CD4-positive, alpha-beta memory T cell (primary cell): ENCODE measurements at places on chromosomes 13 and 19. TPM values are rescaled to one million over a fixed set of nuclear protein-coding genes. Genes with fewer than 3 reads are reported as not detected.
A peak's percentile ranks its signal among the peaks of the same experiment; 100 is the strongest.

The CEACAM8 gene
- total RNA-seq: not detected

The ZNF490 gene
- 11.8 TPM for total RNA-seq

GRCh38 chr19:1377965-1378785 lies 5.5 kb upstream of the NDUFS7 start:
- no peak overlapping the region for H3K4me3 ChIP-seq
- H3K36me3 ChIP-seq: no peaks in the 10 kb centered on the region
- H3K27me3 ChIP-seq: no peaks in the 10 kb centered on the region
- H3K27ac ChIP-seq: no peak overlapping the region
- H3K4me1 ChIP-seq: peaks cover 5% of the 10 kb centered on the region
- DNase-seq: no peak

DNA sequence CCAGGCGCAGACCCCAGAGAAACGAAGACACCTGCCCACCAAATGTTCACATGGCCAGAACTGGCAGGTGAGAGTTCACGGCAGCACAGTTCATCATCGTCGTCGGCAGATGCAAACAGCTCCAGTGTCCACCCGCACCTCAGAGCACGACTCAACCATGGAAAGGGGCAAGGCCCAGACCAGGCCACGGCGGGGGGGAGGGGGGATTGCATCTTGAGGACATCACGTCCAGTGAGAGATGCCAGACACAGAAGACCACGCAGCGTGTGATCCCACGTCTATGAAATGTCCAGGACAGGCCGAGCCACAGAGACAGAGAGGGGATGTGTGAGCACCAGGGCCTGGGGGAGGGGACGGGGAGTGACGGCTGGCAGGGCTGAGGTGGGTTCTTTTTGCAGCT lies 7.3 kb downstream of the RNF126 start:
- H3K27ac ChIP-seq: no peak overlapping the region
- no peak overlapping the region for H3K4me3 ChIP-seq
- DNase-seq: no peak
- H3K36me3 ChIP-seq: peaks cover 39% of the 10 kb centered on the region
- H3K4me1 ChIP-seq: peaks cover 65% of the 10 kb centered on the region
- H3K27me3 ChIP-seq: no peaks in the 10 kb centered on the region

DNA sequence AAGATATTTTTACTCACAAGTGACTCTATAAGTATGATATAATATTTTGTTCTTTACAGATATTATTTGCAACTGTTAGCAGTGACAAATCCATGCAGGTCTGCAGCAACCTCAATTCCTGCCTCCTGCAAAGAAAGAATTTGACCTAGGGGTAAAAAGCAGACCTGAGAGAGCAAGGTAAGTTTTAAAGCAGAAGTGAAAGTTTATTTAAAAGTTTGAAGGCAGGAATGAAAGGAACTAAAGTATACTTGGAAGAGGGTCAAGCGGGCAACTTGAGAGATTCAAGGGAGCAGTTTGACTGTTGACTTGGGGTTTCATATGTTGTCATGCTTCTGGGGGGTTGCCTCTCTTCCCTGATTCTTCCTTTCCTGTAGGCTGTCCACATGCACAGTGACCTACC lies 520.1 kb upstream of the PCDH20 start:
- H3K4me1 ChIP-seq: no peaks in the 10 kb centered on the region
- H3K27me3 ChIP-seq: no peaks in the 10 kb centered on the region
- DNase-seq: no peak

DNA sequence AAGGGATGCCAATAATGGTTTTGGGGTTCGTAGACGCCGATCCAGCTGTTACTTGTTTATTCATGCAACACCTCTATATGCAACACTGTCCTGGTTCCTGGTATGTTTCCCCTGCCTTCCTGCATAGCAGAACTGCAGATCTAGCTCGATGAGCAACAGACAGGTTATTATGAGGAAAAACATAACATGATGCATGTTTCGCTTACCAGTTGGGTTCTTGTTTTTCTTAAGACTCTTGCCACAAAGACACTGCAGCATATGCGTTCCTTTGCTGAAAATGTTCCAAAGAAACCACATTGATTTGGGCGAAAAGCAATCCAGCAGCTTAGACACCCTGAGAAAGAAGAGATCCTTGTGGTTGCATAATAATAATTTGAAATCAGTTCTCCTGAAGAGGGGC lies 583 bp downstream of the FGF14 start:
- no peak overlapping the region for H3K4me3 ChIP-seq
- H3K27me3 ChIP-seq: peaks cover 30% of the 10 kb centered on the region
- peaks cover 27% of the 10 kb centered on the region for H3K4me1 ChIP-seq
- DNase-seq: no peak

DNA sequence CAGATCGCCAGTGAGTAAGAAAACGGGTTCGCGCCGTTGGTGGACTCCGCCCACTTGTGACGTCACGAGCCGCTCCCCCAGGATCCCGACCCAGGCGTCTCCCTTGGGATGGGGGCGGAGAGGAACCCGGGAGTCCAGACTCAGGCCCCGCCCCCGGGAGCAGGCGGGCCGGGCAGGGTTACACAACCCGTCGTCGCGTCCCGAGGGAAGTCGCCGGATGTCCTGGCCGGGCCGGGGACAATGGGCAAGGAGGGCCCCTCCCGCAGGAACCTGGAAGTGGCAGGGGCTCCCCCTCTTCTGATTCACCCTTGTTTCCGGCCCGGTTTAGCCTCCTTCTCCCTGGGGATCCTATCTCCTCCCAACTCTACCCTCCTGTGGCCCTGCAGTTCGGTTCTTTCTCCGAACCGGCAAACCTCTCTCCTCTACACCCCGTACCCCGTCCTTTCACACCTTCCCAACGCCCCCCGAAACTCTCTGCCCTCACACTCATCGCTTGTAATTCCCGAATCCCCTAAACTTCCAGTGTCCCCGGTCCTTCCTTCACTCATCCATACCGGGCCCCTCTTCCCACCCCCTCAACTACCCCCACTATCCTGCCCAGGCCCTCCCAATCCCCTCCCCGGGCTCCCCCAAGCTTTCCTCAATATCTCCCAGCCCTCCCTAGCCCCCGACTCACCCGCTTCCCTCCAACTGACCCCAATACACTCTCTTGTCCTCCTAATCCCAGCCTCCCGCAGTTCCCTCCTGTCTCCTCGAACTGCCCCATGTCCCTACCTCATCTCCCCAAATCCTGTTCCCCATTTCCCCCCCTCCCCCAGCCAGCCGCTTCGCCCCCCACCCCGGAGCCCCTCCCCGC lies 20.0 kb upstream of the ERCC1 start:
- H3K27ac ChIP-seq: peak overlapping the region; percentile 78
- DNase-seq: peak; percentile 52
- peaks cover 51% of the 10 kb centered on the region for H3K4me1 ChIP-seq
- peak overlapping the region; percentile 66 for H3K4me3 ChIP-seq
- H3K27me3 ChIP-seq: no peaks in the 10 kb centered on the region
